ENCODE measurements at places on chromosomes 7 and 10. TPM values are rescaled to one million over a fixed set of nuclear protein-coding genes. Genes with fewer than 3 reads are reported as not detected.

DNA sequence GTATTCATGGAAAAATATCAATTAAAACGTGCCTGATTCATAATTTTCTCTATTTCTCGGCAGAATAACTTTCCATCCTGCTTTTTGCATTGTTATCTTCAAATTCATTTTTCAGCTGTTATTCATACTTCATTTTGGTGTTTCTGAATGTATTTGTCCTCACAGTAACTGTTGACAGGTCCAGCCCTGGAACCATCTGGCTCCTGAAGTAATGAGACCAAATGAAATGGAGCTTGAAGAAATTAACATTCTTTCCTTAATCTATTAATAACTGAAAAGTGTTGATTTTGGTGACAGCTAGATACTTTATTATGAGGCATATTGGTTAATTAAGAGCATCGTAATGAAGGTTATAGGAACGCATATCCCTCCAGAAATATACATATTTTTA, 257.0 kb upstream of the MINDY3 start:
- no peak overlapping the region for H3K4me3 ChIP-seq
- no peak for DNase-seq
- no peak overlapping the region for H3K27ac ChIP-seq
- H3K4me1 ChIP-seq: no peaks in the 10 kb centered on the region
- no peaks in the 10 kb centered on the region for H3K36me3 ChIP-seq
- no peaks in the 10 kb centered on the region for H3K27me3 ChIP-seq

DNA sequence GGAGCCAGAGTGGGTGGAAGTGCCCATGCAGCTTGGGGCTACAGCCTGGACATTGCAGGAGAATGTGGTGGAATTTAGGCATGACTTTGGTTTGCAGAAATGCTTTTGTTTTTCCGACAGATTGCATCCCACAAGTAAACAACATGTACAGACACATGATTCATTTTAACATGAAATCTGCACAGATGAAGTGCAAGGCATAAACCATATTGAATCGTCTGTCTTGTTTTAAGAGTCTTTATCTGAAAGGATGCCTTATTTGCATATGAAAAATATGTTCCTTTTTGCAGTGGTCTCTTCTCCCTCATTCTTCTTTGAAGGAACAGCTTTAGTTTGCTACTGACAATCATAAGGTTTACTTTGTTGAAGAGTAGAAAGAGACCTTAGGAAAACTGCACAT, 94.9 kb downstream of the NXPH1 start:
- DNase-seq: no peak
- no peak overlapping the region for H3K4me3 ChIP-seq
- no peaks in the 10 kb centered on the region for H3K4me1 ChIP-seq
- no peak overlapping the region for H3K27ac ChIP-seq
- no peaks in the 10 kb centered on the region for H3K27me3 ChIP-seq

DNA sequence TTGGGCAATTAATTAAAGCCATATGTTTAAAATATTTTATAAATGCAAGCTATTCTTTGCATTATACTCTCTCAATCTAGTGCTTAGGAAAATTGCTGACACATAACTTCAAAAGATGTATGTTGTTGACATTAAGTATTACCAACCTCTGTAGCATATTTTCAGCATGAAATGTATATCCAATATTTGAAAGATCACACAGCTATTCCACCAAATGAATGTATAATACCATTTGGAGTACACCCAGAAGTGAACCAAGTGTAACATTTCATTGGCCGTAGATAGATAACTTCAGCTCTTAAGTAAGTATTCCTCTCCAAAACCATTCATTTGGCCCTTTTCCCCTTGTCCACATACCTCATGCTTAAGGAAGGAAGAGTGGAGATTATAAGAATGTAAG, 104.6 kb downstream of the HECTD2 start:
- no peaks in the 10 kb centered on the region for H3K4me1 ChIP-seq
- H3K4me3 ChIP-seq: no peak overlapping the region

DNA sequence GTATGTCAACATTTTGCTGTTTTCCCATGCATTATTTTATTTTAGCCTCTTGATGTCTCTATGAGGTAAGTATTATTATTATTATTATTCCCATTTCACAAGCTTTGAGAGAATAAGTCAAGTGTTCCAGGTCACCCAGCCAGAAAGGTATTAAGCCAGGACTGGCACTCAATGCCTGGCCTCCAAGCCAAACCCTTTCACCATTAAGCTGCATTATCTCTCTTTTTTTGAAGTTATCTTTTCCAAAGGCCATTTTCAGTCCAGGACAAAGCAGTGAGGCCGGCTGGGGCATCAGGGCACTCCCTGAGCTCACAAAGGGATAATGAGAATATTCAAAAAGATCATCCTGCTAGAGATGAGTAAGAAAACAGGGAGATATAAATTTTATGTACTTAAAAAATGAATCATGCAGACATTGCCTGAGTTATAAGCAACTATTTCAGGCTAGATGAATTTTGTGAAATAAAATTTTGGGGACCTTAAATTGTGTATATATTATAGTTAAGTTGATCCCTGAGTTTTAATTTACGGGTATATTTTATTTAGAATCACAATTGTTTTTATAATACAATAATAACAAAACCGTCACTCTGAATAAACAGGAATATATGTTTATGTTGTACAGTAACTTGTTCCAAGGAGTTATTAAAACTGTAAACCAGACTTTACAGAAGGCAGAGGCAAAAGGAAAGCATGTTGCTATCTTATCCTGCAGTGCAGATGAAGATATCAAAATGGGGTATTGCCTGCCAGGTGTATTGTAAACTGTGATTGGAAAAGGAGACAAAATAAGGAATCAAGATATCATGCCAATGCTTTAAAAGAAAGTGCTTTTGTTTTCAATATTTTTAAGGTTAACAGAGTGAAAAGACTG, 51.3 kb upstream of the CAV2 start:
- H3K27me3 ChIP-seq: no peaks in the 10 kb centered on the region
- DNase-seq: no peak

- H3K27me3 ChIP-seq: no peaks in the 10 kb centered on the region
- no peaks in the 10 kb centered on the region for H3K4me1 ChIP-seq
- H3K27ac ChIP-seq: no peak overlapping the region
Observed at GRCh38 chr7:66948480-66949109, 27.6 kb downstream of the TMEM248 start.

GRCh38 chr7:69575651-69576050, 22.6 kb upstream of the AUTS2 start:
- H3K4me3 ChIP-seq: no peak overlapping the region
- no peaks in the 10 kb centered on the region for H3K4me1 ChIP-seq
- no peaks in the 10 kb centered on the region for H3K36me3 ChIP-seq
- no peak overlapping the region for H3K27ac ChIP-seq
- DNase-seq: no peak

- peak overlapping the region; percentile 82 for H3K27ac ChIP-seq
- H3K36me3 ChIP-seq: no peaks in the 10 kb centered on the region
- peaks cover 15% of the 10 kb centered on the region for H3K4me1 ChIP-seq
Observed at GRCh38 chr10:63711867-63712716, 190.9 kb downstream of the REEP3 start.

DNA sequence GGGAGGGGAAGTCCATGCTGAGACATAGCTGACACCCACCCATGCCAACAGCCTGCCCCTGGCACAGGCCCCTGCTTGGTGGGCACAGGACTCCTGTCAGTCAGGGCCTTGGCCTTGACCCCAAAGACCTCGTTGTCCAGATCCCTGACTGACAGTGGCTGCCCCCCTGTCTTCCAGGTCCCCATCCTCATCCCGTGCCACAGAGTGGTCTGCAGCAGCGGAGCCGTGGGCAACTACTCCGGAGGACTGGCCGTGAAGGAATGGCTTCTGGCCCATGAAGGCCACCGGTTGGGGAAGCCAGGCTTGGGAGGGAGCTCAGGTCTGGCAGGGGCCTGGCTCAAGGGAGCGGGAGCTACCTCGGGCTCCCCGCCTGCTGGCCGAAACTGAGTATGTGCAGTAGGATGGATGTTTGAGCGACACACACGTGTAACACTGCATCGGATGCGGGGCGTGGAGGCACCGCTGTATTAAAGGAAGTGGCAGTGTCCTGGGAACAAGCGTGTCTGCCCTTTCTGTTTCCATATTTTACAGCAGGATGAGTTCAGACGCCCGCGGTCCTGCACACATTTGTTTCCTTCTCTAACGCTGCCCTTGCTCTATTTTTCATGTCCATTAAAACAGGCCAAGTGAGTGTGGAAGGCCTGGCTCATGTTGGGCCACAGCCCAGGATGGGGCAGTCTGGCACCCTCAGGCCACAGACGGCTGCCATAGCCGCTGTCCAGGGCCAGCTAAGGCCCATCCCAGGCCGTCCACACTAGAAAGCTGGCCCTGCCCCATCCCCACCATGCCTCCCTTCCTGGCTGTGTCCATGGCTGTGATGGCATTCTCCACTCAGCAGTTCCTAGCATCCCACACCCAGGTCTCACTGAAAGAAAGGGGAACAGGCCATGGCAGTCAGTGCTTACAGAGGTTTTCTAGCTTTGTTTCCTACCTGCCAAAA, 197.2 kb downstream of the EBF3 start:
- no peak overlapping the region for H3K4me3 ChIP-seq
- no peaks in the 10 kb centered on the region for H3K4me1 ChIP-seq
- no peaks in the 10 kb centered on the region for H3K27me3 ChIP-seq
- no peaks in the 10 kb centered on the region for H3K36me3 ChIP-seq
- no peak overlapping the region for H3K27ac ChIP-seq
- DNase-seq: peak; percentile 10

The LFNG gene
- 9.1 TPM for total RNA-seq

DNA sequence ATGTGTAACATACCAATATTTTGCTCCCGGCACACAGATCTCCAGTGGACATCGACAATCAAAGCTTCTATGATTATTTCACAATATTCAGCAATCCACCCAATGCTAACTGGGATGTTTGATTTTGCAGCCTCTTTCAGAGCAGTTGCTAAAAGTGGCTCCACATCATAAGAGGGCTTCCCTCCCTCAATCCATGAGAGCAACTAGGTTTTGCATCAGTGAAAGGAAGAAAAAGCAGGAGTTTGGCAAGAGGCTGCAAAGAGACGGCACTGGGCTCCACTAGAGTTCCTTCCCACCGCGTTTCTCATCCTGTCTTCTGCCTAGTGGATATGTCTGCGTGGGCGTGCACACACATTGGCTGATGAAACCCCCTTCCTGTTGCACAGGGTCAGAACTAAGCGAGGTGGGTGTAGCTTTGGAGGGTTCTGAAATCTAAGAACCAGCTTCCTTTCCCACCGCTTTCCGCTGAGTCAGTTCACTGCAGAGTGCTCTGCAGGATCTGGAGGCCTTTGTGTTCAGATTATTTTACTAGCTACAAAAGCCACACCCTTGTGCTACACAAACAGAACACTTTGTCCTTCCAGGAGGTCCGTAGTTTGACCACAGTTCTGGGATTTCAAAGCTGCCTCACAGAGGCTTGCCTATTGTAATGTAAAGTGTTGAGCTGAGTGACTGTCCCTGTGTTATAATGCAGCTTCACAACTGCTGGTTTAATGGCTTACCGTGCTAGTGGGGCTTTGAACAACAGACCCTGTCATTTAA, 28.1 kb downstream of the ARL4A start:
- H3K27ac ChIP-seq: peak overlapping the region; percentile 83
- peak overlapping the region; percentile 58 for H3K4me3 ChIP-seq
- DNase-seq: peak; percentile 58
- H3K27me3 ChIP-seq: no peaks in the 10 kb centered on the region
- H3K4me1 ChIP-seq: peaks cover 4% of the 10 kb centered on the region
- no peaks in the 10 kb centered on the region for H3K36me3 ChIP-seq

DNA sequence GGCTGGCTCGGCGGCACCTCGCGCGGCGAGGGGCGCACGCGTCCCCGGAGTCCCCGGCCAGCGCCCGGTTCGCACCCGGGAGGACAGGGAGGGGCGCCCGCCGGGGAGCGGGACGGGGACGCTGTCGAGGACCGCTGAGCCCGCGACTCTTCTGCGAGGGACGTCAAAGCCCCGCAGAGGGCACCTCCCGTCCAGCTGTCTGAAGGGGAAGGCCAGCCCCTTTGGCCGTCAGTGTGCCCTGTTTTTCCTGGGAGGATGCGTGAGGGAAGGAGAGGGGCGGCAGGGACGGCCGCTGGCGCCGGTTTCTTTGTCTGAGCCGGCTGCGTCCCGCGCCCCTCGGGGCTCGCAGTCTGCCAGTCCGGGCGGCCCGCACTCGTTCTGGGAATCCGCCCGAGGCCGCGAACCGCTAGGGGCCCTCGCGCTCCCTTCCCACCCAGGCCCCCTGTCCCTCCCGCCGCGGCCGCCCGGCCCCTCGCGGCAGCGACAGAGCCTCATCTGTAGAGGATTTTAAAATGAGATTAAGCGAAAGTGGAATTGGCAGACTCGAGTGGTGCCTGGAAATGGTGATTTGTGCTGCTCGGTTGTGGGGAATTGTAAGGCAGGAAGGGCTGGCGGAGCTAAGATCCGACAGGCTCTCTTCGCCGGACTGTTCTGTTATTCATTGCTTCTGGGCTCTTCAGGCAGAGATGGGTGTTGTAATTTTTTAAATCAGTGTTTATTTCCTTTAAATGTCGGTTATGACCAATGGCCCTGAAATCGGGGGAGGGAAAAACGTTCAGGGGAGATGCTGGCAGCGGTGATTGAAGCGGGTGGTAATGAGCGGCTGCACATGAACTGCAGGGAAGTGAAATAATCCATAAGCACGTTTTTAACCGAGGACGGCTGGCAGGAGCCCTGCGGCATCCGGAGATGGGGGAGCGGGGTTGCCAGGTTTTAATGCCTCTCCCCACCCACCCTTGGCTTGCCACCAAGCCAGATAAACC, 618 bp upstream of the RELN start:
- H3K4me3 ChIP-seq: peak overlapping the region; percentile 80
- peaks cover 36% of the 10 kb centered on the region for H3K27me3 ChIP-seq
- no peaks in the 10 kb centered on the region for H3K36me3 ChIP-seq
- peak overlapping the region; percentile 76 for H3K27ac ChIP-seq
- H3K4me1 ChIP-seq: no peaks in the 10 kb centered on the region
